Neural progenitor cell (in vitro differentiated cells): ENCODE measurements at places on chromosomes 6 and 20.

GRCh38 chr6:52570291-52570700, 6.6 kb downstream of the TRAM2 start:
- no peaks in the 10 kb centered on the region for H3K36me3 ChIP-seq
- H3K27ac ChIP-seq, result no peak overlapping the region
- DNase-seq, result no peak
- H3K4me1 ChIP-seq, result peaks cover 43% of the 10 kb centered on the region
- no peak overlapping the region for H3K4me3 ChIP-seq

DNA sequence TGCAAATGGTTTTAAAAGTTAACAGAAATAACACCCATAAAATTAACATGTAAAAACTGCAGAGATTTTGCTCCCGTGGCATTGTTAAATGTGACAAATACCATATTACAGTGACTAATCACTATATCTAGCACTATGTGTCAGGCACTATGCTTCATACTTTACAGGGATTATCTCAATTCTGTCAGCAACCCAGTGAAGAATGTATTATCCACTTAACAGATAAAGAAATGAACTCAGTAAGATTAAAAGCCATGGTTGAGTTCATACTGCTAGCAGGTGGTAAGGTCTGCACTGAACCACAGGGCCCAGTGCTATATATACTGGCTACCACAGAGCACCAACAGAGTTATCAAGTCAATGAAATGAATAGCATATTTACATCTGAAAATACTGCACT, 65.4 kb downstream of the RWDD2A start:
- H3K4me3 ChIP-seq, result no peak overlapping the region
- no peaks in the 10 kb centered on the region for H3K27me3 ChIP-seq
- no peak overlapping the region for H3K27ac ChIP-seq
- H3K36me3 ChIP-seq, result no peaks in the 10 kb centered on the region

- peak; percentile 28 for DNase-seq
- peaks cover 59% of the 10 kb centered on the region for H3K27me3 ChIP-seq
- H3K4me1 ChIP-seq, result no peaks in the 10 kb centered on the region
- H3K36me3 ChIP-seq, result no peaks in the 10 kb centered on the region
- no peak overlapping the region for H3K27ac ChIP-seq
Measured at GRCh38 chr6:117481278-117481925, 1.1 kb upstream of the DCBLD1 start.

- H3K27ac ChIP-seq, result no peak overlapping the region
- no peaks in the 10 kb centered on the region for H3K4me1 ChIP-seq
- DNase-seq, result no peak
- H3K27me3 ChIP-seq, result no peaks in the 10 kb centered on the region
- no peak overlapping the region for H3K4me3 ChIP-seq
Measured at GRCh38 chr6:65182681-65183080, 524.3 kb downstream of the EYS start.

DNA sequence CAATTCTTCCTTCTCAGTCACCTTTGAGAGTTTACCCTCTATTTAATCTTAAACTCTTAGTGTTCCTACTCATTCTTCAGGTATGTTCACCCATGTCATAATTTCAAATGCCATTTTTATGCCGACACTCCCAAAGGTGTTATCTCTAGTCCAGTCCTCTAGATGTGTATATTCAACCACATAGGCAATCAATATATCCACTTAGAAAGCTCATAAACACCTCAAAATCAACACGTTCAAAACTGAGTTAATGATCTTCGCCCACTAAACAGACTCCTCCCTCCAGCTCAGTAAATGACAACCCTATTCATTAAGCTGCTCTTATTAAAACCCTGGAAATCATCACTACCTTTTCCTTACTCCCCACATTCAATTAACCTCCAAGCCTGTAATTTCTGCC, 6.4 kb downstream of the OSTM1 start:
- DNase-seq, result no peak
- no peaks in the 10 kb centered on the region for H3K36me3 ChIP-seq
- H3K27me3 ChIP-seq, result no peaks in the 10 kb centered on the region
- H3K4me1 ChIP-seq, result no peaks in the 10 kb centered on the region

- no peaks in the 10 kb centered on the region for H3K27me3 ChIP-seq
- no peaks in the 10 kb centered on the region for H3K36me3 ChIP-seq
- no peak overlapping the region for H3K4me3 ChIP-seq
- no peak overlapping the region for H3K27ac ChIP-seq
Measured at GRCh38 chr6:15715060-15715459, 52.2 kb upstream of the DTNBP1 start.
